Renal cortical epithelial cell (primary cell): ENCODE measurements at places on chromosomes 2 and 18. TPM values are rescaled to one million over a fixed set of nuclear protein-coding genes. Genes with fewer than 3 reads are reported as not detected.

GRCh38 chr2:239394978-239395377, 5.8 kb downstream of the HDAC4 start:
- DNase-seq = no peak

GRCh38 chr2:66522611-66523376, 87.9 kb downstream of the MEIS1 start:
- no peak for DNase-seq

Gene TFPI
- total RNA-seq = 108 and 155 TPM in 2 replicates

GRCh38 chr18:56992777-56993176, 154.1 kb upstream of the BOD1L2 start:
- no peak for DNase-seq

- DNase-seq = peak; percentile 71
Measured at GRCh38 chr2:195318440-195319111, 338.4 kb upstream of the SLC39A10 start.

DNA sequence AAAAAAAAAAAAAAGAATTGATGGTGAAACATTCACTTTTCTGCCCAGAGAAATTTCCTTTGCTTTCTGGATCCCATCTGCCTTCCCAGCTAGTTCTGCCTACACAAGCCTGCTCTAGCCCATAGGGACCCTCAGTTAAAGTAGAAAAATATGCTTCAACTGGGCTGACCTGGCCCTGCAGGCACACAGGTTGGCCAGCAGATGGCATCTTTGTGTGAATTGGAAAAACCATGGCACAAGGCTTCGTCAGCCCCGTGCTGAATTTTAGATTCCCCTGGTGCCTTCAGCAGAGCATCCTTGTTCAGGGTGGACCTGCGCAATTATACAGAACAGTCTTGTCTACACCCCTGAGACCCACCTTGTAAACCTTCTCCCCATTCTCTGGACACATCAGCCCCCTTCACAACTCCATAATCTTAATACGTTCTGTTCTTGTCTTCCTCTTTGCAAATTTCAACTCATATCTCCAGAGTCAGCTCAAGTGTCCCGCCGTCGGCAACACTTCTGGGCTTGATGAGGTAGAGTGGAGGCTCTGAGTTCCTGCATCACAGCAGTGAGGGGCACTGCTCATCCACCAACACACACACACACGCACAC, 114.5 kb downstream of the INSIG2 start:
- DNase-seq = peak; percentile 29

DNA sequence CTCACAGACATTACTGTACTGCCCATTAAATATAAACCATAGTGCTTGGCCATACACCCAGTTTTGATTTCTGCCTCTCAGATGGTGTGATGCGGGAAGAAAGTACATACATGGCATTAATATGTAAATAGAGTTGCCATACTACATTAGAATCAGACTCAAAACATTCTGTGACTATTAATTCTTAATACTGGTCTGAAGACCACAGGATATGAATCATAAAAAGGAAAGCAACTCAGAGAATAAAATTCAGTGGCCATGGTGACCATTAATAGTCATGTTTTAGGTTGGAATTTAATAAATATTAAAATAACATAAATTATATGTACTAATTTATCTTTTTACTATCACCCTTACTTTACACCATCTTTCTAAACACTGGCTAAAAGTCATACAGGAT, 33.0 kb upstream of the WDR75 start:
- DNase-seq = no peak

DNA sequence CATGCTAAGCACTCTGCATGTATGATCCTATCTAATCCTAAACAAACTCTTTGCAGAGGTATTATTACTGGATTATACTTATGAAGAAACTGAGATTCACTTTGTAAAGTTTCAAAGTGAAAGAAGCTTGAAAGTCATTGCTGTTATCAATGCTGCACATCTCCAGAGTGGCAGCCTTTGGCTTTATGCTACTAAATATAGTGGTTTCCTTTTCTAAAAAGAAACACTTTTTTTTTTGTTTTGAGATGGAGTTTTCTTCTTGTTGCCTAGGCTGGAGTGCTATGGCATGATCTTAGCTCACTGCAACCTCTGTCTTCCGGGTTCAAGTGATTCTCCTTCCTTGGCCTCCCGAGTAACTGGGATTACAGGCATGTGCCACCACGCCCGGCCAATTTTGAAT, 114.9 kb upstream of the RAB27B start:
- DNase-seq = no peak

Gene MC2R
- total RNA-seq = not detected in 2 replicates

GRCh38 chr2:237222601-237223041, 136.9 kb downstream of the COPS8 start:
- no peak for DNase-seq

GRCh38 chr18:25594351-25594750, 242.4 kb upstream of the ZNF521 start:
- no peak for DNase-seq

DNA sequence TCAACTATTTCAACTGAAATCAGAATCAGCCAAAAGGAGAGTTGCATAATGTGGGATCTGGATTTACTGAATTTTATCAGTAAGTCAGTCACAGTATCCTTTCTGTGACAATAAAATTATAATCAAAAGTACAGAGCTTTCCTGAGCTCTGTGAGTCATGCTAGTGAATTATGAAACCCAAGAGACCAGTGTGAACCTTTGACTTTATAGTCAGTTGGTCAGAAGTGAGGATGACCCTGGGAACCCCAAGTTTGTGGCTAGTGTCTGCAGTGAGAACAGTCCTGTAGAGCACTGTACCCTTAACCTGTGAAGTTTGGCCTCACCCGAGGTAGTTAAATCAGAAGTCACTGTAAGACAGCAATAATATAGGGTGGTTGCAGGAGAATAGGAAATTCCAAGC, 381.7 kb downstream of the CDH19 start:
- no peak for DNase-seq

DNA sequence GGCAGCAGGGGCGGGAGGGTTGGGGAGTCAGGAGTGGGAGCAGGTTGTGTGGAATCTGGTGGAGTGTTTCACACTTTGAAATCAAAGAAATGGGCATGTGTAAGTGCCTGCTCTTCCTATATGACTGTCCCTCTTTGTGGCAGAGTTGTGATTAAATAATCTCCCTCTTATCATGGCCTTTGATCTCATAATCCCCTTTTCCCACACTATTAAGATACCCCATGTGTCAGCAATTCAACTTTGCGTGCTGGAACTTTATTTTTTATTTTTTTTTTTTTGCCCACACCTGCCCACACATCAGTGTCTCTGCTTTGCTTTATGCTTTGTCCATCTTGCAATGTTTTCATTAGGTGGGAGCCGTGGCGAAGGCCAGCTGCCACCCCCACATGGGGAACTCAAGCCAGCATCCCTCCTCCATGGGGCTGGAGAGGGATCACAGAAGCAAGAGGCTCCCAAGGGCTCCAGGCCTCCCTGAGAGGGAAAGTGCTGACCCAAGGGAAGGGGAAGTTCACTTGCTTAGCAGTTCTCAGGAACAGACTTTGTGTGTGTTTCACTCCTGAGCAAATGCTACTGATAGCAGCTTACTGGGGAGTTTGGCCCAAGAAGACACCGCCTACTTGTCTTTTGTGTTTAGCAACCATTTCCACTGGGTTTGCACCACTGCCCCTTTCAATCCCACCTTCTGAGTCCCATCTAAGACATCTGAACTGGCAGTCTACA, 243.4 kb downstream of the BCL11A start:
- no peak for DNase-seq

GRCh38 chr18:647304-647703, 10.1 kb upstream of the TYMS start:
- DNase-seq = no peak

GRCh38 chr2:43777306-43777926, 3.6 kb downstream of the DYNC2LI1 start:
- no peak for DNase-seq

DNA sequence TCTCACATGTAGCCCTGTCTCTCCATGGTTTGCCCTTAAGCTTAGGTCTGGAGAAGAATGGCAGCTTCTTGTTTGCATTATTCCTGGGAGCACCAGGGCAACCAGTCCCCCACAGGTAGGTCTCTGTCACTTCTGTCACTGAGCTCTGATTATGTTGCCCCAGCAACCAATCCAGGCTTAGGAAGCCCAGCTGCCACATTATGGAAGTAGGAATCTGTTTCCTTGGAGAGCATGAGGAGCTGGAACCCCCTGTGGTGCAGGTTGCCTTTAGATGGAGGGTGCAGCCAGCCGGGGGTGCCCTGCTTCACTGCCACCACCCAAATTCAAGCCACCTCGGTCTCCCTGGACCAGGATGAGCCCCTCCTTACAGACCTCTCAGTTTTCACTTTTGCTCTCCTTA, 4.8 kb downstream of the RESP18 start:
- DNase-seq = no peak

Gene G6PC2
- not detected in 2 replicates for total RNA-seq

- peak; percentile 60 for DNase-seq
Measured at GRCh38 chr2:224904381-224904780, 137.9 kb downstream of the DOCK10 start.

Gene SERPINB12
- total RNA-seq = not detected in 2 replicates

Gene NTSR2
- not detected in 2 replicates for total RNA-seq

DNA sequence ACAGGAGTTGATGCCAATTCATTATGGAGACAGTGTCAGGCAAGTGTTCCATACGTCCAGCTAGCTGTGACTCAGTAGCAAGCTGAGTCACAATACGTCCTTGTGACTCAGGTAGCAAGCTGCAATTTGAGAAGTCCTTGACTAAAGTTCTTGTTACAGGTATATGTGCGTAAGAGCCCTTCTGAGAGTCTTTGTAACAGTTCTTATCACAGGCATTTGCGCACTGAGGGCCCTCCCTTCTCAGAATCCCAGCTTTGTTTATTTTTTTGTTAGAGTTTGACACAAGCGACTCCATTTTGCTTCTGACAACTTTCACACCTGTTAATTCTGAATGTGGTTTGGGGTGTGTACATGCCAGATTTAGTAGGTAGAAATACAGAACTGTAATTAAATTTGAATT, 20.1 kb upstream of the ACMSD start:
- DNase-seq = peak; percentile 70

DNA sequence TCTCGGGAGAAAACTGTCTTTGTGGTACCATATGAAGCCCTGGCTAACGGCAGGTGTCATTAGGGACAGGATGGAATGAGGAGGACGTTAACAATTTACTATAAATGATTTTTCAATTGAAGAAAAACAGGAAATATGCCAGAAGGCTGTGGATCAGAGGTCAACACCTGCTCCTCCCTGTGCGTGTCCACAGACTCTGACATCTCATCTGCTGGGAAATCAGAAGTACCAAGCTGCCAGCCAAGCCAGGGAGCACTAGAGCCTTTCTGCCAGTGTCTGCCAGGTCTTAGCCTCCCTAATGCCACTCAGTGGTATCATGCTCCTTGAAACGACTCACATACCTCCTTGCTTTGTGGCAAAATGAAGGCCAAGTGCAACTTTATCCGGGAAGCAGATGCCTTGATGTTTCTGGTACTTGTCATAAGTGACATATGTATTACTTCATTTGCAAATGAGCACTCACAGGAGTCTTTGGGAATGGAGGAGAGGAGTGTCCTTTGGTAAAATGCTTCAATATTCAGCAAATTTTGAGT, 541.1 kb downstream of the SATB2 start:
- DNase-seq = no peak

Gene CCDC74B
- total RNA-seq = 0.87 and 7.2 TPM in 2 replicates

DNA sequence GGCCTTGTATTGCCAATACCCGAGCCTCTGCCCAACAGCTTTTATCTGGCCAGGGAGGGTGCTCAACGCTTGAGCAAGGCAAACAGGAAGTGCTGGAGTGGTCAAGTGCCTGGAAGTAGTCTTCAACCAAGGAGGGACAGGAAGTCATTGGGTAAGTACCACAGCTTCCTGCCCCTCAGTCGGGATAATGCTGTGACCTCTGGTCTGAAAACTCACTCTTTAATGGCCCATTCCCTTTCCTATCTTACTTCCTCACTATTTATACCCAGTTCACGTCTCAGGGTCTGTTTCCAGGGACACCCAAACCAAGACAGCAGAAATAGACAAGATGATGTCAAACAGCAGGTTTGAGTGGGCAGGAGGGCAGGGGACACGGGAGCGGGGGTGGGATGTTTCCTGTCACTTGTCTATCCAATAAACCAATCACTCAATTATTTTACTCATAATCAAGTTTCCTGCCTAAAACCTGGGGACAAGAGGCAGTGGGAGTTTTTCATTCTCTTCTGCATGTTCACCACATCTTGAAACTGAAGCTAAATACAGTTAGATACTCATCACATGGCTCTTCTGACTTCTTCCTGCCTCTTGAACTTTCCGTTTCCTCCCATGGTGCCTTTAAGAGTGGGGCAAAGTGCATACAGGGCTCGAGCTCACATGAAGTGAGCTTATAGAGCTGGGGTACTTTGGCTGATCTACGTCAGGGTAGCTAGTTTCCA, 68.9 kb upstream of the CAB39 start:
- DNase-seq = no peak

DNA sequence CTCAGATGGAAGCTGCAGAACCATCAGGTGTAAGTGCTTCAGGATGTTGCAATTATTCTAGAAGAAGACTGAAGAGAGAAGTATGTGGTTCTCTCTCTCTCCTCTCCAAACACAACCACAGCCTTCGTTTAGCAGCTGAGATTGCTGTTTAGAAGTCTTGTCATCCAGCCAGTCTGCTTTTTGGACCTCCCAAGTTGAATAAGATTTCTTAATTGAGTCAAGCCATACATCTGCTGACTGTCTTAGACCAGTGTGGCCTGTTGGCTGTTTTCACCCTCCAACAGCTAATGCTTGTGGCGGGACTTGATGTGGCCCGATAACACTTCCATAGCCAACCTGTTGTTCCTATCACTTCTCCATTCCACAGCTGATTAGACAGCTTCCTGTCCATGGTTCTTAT, 91.3 kb upstream of the TMEM17 start:
- DNase-seq = peak; percentile 41

Gene CYP1B1
- total RNA-seq = 18.9 and 422 TPM in 2 replicates

Gene IL36B
- not detected in 2 replicates for total RNA-seq

DNA sequence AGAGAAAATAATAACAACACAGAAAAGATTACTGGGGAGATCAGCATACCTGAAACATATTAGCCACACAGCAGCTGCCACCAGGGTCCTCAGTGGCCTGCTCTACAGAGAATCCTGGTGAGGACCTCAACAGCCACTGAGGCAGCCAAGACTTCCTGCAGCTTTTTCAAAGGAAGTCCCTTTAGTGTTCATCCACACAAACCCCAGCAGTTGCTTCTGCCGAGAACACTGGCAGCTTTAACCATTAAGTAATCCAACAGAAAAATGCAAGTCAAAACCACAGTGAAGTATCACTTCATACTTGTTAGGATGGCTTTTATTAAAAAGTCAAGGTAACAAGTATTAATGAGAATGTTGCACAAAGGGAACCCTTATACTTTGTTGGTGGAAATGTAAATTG, 542.0 kb upstream of the GCFC2 start:
- DNase-seq = no peak

Gene CAPN14
- 0.20 and 1.6 TPM in 2 replicates for total RNA-seq

Gene CRYGD
- total RNA-seq = not detected in 2 replicates

GRCh38 chr2:196112418-196113034, 43.9 kb upstream of the DNAH7 start:
- DNase-seq = peak; percentile 99

Gene CRYGC
- not detected in 2 replicates for total RNA-seq

Gene HOXD13
- total RNA-seq = not detected in 2 replicates

DNA sequence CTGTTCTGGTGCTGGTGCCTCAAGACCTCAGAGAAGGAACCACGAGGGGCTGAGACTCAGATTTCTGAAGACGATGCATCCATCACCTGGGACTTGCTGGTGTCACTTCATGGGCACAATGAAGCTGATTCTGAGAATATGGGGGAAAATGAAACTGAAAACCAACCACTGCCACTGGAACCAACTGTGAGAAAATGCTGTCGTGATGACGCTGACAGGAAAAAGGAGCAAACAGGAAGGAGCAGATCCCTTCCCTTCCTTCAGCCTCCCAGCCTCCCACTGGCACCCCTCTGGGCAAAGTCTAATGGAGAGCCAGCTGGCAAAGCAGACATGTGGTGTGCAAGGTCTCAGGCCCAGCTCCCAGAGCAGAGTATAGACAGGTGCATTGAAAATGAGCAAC, 109.7 kb downstream of the FOXI3 start:
- DNase-seq = no peak
